Activated T-cell treated with anti-CD3 and anti-CD28 coated beads, Interleukin-2, amount 50 U/mL, for 72 hours (primary cell): ENCODE measurements at places on chromosomes 7 and 10.
A peak's percentile ranks its signal among the peaks of the same experiment; 100 is the strongest.

- DNase-seq, result no peak
These were observed 32.6 kb downstream of the PHF14 start for GRCh38 chr7:11006291-11006690.

GRCh38 chr10:112275512-112276245 is 7.5 kb upstream of the TECTB start:
- no peak for DNase-seq

DNA sequence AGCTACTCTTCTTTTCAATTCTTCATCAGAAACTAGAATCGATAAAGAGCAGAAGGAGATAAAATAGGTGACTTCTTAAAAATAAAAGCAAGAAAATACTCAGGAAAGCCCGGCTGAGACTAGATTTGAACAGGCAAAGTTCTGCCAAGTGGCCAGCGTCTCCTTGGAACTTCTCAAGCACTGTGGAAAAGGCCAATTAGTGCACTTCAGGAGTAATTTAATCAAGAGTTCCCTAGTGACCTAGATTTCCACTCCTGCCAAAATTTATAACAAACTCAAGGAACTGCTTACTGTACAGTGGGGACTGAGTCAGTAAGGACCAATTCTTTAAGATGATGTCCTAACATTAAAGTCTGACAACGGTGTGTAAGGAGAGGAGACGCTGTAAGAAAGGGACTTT is 57.3 kb downstream of the CHCHD3 start:
- DNase-seq, result no peak

DNA sequence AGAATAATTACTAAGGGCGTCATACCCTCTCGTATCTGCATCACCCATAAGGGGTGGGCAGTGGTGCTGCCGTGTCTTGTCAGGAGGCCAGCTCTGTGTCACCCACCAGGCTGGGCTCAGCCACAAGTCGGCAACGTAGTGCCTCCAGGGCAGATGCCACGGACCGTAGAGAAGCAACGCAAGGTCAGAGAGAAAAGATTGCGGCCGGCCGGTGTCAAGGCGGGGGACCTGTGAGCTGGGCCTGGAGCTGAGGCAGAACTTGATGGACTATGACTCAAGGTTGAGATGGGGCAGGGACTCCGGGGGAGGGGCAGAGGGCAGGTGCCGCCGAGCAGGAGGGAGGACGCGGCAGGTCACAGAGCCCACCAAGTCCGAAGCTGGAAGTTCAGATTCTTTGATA is 29.5 kb downstream of the FOXK1 start:
- no peak for DNase-seq

- no peak for DNase-seq
These were observed 1.5 kb upstream of the PARD3 start for GRCh38 chr10:34816501-34817002.

DNA sequence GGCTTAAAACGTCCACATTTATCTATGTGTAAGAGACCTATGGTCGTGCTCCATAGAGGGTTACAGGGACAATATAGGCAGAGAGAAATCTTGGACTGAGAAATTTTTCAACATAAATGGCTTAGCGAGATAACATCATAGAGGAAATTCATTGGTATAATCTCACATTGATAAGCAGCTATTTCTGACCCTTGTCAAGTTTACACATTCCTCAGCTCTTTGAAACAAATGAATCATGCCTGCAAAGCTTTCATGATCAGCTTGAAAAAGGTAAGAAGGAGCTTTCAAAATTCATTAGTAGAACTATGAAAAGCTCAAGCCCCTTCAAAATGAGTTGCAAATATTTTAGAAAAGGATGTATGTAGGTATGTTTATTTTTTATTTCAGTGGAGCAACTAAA is 478.8 kb downstream of the NEBL start:
- no peak for DNase-seq

- no peak for DNase-seq
These were observed 68.8 kb upstream of the GSDME start for GRCh38 chr7:24825931-24826661.

DNA sequence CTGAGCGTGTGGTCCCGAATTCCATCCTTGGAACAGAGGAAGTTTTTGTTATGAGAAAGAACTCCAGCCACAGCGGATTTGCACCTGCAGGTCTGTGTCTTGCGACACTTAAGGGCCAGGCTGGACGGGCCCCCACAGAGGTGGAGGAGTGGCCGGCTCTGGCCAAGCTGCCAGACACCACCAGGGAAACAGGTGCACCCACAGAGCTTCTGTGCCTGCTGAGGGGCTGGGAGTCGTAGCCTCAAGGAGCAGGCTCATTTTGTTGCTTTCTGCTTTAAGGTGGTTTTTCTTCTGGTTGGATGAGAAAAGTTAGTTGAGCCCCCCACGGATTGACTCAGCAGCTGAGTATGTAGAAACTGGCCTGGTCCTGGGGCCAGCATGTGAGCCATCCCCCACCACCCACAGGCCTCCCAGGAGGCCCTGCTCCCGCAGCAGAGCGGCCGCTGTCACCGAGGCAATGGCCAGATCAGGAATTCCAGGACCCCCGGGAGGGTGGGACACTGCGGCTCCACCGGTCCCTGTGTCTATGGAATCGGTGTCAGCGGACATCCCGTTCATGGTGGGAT is 41.9 kb downstream of the NKX6-2 start:
- DNase-seq, result no peak

DNA sequence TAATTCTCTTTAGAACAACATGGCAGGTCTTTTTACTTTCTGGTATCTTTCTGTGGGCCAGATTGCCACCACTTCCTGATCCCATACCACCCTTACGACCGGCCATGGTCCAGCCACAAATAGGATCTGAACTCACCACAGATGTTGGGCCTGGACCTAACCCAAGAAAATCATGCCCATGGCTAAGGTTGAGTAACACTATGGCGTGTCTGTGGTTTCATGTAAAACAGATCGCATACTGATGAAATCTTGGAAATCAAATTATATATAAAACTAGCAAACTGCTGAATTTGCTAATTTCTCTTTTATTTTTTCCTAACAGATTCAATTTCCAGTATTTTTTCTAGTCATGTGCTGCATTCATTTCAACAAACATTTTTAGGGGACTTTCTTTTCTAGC is 77.2 kb downstream of the CH25H start:
- no peak for DNase-seq

- DNase-seq, result no peak
These were observed 172.0 kb upstream of the TNRC18 start for GRCh38 chr7:5595545-5596045.

DNA sequence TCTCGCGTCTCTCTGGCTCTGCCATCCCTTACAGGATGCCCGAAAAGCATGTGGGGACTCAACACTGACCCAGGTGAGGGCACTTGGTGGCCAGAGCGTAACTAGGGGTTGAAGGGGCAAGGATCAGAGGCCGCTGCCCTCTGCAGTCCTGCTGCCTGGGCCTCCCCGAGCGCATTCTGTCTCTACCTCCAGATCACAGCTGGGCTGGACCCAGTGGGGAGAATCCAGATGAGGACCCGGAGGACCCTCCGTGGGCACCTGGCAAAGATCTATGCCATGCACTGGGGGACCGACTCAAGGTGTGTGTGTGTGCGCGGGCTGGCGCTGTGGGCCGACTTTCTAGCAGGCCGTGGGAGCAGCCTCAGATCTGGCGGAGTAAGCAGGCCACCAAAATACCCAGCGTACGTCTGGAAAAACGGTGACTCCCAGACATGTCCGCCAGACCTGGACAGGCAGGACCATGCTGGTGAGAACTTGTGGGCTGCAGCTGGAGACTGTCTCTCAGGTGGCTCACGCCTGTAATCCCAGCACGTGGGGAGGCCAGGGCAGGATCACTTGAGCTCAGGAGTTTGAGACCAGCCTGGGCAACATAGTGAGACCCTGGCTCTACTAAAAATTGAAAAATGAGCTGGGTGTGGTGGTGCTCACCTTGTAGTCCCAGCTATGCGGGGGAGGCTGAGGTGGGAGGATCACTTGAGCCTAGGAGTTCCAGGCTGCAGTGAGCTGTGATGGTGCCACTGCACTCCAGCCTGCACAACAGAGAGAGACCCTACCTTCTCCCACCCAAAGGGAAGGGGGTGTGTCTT is 3.2 kb downstream of the GNB2 start:
- no peak for DNase-seq

DNA sequence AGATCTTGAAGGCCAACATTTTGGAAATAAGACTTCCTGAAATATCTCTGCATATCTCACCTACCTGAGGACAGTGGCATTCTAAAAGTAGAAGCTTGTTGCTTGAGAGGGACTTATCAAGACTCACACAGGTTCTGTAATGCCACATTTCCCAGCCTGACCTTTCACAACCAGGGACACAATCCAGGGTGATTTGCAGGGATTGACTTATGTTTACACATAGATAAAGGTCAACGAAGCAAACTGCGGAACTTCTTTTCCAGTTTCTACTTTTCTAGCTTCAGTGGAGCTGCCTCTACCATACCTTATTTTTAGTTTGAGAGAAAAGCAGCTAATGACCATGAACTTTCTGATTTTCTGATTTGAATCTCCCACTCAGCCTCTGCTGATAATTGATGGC is 148.7 kb downstream of the SLC16A9 start:
- DNase-seq, result no peak

DNA sequence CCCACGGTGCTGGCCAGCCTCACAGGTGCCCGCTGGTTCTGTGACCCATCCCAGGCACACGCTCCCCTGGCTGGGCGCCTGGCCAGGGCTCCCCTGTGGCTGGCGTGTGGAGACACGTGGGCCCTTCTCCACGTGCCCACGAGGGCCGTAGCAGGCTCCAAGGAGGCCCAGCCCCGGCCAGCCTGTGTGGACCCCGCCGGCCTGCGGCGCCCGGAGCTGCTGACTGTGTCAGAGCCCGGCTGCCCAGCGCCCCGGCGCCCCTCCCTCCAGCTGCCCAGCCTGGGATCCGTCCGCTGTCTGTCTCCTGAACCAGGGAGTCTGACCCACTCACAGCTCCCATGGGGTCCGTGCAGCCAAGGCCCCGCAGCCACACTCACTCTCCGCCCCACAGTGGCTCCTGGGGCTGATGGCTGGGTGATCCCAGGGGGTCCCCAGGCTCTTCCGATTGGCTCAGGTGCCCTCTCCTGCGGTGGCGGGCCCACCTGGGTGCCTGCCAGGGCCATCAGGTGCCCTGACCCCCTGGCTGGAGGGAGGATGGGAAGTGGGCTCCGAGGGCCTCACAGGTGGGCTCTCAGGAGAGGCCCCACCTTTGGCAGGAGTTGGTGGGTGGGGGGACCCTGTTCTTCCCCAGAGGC is 9.6 kb downstream of the TMEM184A start:
- no peak for DNase-seq

GRCh38 chr10:52639652-52640051 is 132.9 kb downstream of the MBL2 start:
- DNase-seq, result no peak

DNA sequence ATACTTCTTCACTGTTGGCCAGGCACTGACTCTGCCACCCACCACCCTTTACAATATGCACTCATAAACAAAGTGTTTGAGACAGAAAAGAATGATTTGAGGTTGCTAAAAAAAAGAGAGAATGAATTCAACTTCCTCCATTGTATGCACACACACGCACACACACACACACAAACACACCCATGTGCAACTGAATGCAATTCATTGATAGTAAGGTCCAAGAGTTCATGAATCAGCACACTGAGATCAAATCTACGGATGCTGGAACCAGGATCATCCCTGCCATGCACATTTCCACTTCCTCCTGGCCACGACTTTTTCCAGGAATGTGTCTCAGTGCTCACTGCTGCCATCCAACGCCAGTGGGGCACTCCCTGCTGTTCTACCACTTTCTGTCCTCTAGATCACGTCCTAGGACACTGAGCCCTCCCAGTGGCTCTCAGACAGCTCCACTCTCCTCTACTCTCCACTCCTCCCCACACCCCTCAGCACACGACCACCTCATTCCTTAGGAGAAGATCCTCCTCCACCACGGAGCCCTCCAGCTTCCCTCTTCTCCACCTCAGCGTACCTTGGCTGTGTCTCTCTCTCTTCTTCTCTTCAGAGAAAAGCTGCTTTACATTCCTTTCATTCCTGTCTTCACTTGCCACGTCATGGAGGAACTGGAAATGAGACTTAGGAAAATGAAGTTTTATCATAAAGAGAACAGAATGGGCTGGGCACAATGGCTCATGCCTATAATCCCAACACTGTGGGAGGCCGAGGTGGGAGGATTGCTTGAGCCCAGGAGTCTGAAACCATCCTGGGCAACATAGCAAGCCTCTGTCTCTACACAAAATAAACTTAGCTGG is 12.0 kb upstream of the TMEM213 start:
- DNase-seq, result no peak

GRCh38 chr7:779480-779879 is 52.4 kb upstream of the PRKAR1B start:
- DNase-seq, result no peak

DNA sequence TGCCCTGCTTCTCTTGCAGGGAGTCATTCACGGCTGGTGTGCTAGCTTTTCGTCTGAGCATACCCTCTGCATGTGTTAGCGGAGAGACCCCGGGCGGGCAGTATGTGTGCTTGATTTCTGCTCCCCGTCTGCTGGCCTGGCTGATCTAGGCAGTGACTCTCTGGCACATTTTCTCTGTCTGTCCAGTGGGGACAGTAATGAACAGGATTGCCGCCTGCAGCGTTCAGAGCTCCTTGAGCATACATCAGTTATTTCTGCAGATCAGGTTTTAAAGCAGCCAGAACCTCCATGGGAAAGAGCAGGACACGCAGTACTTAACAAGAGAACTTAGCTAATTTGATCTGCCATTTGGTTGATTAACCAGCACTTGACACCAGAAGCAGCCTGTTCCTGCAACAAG is 242.5 kb downstream of the CELF2 start:
- DNase-seq, result no peak

DNA sequence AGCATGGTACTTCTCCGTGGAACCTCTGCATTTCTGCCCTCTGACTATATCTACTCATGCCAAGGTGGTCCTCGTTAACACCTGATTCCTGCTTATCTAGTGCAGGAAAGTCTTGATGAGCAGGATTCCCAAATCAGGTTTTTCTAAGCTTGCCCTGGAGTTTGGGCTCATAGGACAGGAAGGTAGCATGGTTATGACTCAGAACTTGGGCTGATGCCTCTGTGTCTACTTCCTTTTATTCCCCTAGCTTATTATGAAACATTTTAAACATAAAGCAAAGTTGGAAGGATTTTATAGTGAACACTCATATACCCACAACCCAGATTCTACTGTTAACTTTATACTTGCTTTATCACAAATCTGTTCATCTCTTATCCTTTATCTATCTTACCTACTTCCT is 5.6 kb downstream of the SUFU start:
- DNase-seq, result no peak

- no peak for DNase-seq
These were observed 33.0 kb upstream of the PPP1R3C start for GRCh38 chr10:91665842-91666241.

- no peak for DNase-seq
These were observed 83.4 kb downstream of the PRKAG2 start for GRCh38 chr7:151793531-151793951.

- no peak for DNase-seq
These were observed 96.7 kb upstream of the ADO start for GRCh38 chr10:62707810-62708209.

GRCh38 chr10:101161494-101162299 is 30.6 kb downstream of the TLX1 start:
- DNase-seq, result peak; percentile 61

- DNase-seq, result peak; percentile 23
These were observed 59.2 kb upstream of the OIT3 start for GRCh38 chr10:72834183-72834825.
